NCI-H1105 (cell line): ENCODE measurements at places on chromosomes 2 and 18.

DNA sequence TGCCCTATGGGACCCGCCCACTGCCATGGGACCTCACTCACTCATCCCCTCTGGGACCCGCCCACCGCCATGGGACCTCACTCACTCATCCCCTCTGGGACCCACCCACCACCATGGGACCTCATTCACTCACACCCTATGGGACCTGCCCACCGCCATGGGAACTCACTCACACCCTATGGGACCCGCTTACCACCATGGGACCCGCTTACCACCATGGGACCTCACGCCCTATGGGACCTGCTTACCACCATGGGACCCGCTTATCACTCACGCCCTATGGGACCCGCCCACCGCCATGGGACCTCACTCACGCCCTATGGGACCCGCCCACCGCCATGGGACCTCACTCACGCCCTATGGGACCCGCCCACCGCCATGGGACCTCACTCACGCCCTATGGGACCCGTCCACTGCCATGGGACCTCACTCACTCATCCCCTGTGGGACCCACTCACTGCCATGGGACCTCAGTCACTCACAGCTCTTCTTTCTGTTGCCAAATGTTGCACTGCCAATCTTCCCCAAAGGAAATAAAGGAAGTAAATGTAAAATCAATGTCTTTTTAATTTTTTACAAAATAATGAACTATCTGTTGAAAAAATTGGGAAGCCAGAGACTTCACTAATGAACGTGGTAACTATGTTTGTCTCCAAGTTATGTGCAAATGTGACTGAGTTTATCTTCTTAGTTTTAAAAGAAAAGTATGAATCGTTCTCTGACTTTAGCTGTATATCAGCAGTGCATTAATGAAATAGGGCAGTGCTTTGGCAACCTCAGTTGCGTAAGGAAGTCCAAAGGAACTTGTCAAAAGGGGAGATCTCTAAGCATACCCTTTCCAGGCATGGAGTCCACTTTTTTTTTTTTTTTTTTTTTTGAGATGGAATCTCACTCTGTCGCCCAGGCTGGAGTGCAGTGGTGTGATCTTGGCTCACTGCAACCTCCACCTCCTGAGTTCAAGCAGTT is 101.5 kb upstream of the MGAT5 start:
- DNase-seq, result no peak

DNA sequence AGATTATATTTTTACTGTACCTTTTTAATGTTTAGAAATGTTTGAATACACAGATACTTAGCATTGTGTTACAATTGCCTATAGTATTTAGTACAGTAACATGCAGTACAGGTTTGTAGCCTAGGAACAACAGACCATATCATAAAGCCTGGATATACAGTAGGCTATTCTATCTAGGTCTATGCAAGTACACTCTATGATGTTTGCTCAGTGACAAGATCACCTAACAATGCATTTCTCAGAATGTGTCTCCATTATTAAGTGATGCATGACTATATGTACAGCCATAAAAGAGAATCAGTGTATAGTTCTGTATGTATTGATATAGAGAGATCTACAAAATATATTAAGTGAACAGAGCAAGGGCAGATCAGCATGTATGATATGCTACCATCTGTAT is 616.4 kb downstream of the XIRP2 start:
- DNase-seq, result no peak

DNA sequence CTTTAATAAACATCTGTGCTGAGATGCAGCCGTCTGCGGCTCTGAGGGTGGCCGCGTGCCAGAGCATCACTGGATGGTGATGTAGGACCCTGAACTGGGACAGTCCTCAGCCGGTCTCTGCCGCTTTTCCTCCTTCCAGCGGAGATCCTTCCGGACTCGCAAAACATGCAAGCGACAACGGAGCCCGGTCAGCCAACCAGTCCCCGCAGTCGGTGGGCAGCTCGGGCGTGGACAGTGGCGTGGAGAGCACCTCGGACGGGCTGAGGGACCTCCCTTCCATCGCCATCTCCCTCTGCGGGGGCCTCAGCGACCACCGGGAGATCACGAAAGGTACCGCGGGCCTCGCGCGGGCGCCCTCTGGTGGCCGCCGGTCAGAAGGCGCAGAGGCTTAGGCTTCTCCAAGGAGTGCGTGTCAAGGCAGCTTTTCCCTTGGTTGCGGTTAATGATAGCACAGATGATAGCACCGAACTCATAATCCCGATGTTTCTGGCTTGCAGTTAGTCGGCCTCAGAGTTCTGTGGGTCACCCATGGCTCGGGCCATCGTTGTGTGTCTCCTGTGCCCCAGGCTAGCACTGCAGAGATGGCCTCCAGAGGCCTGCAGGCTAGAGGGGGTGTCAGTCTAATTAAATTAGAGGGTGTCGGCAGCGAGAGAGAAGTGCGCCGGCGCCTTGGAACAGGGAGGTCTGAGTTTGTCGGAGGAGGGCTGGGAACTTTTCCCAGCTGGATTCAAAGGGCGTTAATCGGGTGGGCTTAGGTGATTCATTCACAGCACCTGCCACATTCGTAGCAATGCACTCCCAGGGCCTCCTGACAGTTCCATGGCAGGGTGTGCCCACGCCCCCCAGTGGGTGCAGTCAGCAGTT is 38.5 kb downstream of the LPIN1 start:
- DNase-seq, result no peak

DNA sequence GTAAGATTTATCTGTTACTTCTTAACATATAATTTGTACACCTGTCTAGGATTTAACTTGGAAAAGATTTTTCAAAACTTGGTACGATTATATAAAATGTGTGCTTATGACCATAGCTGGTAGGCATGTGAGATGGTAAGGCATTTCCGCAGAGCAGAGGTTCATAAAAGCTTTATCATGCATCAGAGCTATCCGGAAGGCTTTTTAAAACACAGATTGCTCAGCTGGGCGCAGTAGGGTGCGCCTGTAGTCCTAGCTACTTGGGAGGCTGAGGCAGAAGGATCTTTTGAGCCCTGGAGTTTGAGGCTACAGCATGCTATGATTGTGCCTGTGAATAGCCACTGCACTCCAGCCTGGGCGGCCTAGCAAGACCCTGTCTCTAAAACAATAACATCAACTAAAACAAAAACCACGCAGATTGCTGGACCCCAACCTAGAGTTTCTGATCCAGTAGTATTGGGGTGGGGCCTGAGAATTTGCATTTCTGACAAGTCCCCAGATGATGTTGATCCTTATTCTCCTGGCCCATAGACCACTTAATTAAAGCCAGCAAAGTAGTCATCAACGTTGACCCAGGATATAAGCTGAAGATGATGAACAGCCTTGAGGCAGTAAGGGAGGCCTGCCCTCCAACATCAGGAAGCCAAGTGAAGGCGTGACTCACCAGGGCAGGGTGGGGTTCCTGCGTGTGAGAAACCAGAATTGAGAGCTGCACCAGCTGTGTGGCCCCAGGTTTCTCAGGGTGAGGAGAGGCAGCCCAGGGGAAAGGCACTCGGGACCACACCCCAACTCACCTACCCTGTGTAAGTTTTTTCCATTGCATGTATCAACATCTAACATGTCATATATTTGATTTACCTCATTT is 21.6 kb upstream of the SLC20A1 start:
- DNase-seq, result no peak

DNA sequence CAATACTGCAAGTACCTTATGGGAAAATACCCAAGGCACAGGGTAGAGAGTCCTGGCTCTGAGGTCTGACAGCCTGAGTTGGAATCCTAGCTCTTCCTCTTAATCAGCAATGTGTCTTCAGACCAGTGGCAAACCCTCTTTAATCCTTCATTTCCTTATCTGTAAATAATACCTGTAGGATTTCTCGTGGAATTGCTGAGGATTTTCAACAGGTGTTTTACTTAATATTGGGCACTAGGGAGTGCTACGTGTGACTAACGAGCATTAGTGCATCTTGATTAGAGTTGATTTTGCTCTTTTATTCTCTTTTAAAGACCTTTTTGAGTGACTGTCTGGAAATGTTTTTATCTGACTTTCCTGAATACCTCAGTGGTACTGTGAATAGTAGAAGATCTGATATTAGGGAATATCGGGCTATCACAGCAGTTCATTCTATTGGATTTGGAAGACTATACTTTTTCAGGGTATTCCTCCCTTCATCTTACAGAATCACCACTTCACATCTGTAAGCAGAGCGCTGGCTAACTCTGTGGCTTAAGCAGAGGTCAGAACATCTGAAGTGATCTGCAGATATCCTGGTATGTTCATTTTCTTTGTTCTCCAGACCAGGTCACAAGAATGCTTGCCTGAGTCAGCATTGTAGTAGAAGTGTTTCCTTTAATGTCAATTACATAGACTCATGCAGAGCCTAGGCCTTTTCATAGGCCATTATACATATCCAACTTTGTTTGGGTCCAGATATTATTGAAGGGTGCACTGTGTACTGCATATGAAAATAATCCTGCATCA is 49.1 kb downstream of the ARHGAP28 start:
- no peak for DNase-seq

GRCh38 chr2:120826260-120826648 is 90.6 kb downstream of the GLI2 start:
- DNase-seq, result no peak

DNA sequence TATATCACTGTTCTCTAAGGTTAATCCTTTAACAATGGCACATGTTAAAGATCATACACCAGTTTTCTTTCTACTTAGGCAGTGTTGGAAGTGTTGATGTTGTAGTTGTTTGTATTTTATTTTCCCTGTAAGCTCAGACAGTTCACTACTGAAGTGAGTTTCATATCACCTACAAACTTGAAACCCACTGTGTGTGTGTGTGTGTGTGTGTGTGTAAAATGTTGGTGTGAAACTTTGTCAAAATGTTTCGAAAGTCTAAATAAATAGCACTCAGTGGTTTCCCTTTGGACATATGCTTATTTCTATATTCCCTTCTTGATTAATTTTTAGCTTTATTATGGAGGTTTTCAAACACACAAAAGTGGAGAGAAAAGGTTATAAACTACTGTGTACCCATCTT is 79.8 kb upstream of the CAVIN2 start:
- no peak for DNase-seq

- DNase-seq, result no peak
Measured at GRCh38 chr18:27619906-27620305, 434.8 kb upstream of the CHST9 start.

DNA sequence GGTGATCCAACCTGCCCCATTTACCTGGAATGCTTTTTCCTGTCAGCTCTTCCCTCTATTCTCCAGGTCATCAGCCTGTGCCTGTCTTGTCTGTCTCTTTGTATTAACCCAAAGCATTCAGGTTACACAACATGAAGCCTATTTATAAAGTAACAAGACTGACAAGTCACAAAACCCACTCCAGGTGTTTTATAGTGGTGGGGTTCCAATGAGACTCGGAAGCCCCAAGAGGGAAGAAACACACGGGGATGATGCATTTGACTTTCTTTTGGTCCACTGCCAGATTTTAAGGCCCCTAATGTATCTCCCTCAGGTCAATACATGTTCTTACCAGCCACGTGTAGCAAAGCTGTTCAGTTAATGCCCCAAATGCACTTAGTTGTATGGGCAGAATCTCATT is 27.5 kb downstream of the TGFA start:
- DNase-seq, result no peak

DNA sequence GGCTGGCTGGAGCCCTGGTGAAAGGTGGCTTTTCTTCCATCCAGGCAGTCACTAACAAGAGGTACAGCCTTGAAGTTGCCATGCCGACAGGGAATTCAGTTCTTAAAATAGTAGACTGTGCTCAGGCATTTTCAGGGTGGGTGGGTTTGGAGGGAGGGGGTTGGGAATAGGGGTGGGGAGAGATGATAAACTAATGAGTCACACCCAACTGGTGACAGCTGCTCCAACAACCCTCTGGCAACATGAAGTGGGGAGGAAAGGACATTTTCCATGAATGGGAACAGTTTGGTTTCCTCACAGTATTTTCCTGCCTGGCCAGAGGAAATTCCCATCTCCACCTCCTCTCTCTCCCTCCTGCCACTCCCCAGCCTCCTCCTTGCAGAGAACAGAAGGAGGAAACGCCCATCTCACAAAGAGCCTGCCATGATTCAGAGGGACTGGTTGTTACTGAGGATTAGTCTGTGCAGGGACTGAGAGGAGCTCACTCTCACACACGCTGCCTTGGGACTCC is 113.0 kb upstream of the SLC1A4 start:
- DNase-seq, result no peak

GRCh38 chr18:78240101-78240500 is 739.5 kb upstream of the SALL3 start:
- no peak for DNase-seq
